ENCODE measurements at places on chromosomes 12 and 14.

DNA sequence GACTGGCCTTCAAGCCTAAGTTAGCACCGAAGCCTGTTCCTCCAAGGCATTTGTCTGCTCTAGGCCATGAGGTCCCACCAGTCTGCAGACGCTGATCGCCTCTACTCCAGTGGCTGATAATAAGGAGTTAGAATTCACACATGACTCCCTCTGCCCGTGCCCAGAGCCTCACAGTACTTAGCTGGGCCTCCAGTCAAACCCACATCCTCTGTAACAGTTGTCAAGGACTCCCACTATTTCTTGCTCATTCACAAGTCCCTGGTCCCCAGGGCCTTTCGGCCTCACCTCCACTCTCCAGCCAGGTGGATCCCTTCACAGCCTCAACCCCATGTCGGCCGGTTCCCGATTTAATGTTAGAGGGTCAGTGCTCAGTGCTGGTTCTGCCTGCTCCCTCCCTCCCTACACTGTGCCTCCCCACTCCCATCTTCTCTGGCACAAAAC, 6.3 kb upstream of the KRT5 start:
- DNase-seq, result no peak

DNA sequence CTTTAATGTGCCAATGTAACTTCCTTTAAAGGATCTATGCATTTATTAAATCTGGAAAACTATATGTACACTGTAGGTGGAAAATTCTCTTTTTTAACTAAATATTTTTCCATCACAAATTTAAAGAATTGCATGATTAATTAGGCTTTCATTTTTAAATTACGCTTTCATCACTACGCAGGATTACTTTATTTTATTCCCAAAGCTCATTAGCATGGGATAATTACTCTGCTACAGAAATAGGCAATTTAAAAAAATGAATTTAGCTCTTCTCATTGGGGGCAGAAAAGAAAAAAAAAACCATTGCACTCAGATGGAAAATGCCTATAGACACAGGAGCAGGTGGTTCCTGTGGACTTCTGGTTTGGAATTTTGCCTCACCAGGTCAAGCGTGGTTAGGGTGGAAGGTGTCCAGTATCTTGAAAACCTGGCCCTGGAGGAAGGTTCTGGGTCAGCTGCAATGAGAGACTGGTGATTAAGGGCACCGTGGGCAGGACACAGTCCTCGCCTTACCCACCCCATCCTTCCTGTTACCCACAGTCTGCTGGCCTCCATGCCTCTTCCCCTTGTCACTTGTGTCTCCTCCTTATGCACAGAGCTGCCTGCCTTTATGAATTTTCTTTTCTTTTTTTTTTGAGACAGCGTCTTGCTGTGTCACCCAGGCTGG, 17.3 kb upstream of the RIN3 start:
- no peak for DNase-seq

- no peak for DNase-seq
Observed at GRCh38 chr12:52390739-52391617, 5.5 kb upstream of the KRT84 start.

GRCh38 chr14:86221000-86221399, 691.1 kb downstream of the FLRT2 start:
- DNase-seq, result no peak

DNA sequence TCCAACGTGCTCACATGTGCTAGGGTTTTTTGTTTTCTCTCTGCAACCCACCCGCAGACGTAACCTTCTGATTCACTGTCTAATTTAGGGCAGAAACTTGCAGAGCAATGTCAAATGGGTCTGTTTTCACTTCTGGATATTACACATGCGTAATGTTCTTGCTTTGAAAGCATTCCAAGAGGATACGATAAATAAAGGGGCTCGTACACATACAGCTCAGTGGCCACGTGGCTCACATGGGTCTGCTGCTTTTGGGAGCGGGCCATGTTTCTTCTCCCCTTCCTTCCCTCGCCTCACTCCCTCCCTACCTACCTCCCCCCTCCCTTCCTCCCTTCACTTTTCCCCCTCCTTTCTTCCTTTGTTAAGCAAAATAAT, 23.4 kb downstream of the CACNA1C start:
- no peak for DNase-seq

DNA sequence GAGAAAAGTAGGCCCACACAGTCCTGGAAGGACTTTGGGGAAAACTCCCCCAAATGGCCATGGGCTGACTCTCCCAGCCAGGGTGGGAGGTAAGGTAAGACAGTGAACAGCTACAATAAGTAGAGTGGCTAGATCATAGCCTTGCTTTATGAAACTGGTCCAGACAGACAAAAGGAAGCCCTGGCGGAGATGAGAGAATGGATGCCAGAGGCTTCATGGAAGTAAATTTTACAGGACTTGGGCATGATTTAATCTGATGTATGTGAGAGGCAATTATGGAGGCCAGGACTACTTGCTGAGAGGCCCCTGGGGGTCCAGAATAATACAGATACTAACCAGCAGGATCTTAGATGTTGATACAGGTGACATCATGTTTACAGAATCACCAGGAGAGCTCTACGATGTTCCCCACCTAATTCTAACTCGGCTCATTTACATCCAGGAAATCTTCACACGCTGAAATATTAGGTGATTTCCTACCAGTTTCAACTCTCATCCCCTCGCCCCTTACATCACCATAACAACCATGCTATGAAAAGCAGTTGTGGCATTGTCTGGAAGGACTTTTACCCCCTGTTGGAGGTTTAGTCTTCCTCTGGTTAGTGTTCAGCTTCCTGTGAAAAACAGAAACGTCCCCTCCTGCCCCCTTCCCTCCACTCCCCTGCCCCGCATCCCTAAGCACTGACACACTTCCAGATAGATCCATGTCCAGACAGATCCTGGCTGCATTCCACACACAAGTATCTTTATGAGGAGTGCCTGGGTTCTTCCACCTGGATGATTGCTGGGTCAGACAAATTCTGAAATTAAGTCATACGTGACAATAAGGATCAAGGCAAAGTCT, 39.5 kb upstream of the NT5DC3 start:
- no peak for DNase-seq

Measured in stimulated activated CD4-positive, alpha-beta T cell treated with anti-CD3 and anti-CD28 coated beads, Interleukin-1b, Interleukin-23, amount 100 ng/mL, for 1 hour (primary cell).